Central memory CD4-positive, alpha-beta T cell (primary cell): ENCODE measurements at places on chromosomes 16 and 17.

DNA sequence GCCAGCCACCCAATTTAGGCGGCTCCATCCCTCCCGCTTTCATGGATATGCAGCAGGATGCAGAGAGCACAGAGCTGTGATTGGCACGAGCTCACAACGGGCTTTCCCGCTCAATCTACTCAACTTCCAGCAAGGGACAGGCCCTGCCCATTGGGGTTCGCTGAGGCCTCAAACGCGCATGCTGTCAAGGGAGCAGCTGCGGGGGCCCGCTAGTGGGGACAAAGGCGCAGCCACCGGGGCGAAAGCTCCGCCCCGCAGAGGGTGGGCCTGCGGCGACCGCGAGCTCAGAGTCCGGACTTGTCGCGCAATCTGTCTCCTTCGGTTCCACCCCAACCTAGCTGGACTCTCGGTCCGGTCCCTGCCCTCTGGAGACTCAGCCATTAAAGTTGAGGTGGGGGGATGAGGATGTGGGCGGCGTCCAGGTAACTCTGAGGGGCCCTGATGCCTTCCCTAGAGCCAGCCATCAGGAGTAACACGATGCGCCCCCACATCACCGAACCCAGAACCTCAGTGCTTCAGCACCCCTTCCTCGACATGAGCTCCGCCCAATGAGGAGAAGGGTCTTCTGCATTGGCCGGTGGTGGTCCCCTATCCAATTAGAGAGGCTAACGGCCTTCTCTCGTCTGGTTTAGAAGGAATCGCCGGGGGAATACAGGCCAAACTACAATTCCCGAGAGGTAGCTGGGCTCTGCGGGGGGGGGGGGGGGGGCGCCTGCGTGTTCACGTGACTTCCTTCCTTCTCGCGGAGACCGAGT lies 489 bp upstream of the NFATC3 start:
- DNase-seq: peak; percentile 77

GRCh38 chr17:39636587-39636926 lies 387 bp upstream of the STARD3 start:
- DNase-seq: no peak

DNA sequence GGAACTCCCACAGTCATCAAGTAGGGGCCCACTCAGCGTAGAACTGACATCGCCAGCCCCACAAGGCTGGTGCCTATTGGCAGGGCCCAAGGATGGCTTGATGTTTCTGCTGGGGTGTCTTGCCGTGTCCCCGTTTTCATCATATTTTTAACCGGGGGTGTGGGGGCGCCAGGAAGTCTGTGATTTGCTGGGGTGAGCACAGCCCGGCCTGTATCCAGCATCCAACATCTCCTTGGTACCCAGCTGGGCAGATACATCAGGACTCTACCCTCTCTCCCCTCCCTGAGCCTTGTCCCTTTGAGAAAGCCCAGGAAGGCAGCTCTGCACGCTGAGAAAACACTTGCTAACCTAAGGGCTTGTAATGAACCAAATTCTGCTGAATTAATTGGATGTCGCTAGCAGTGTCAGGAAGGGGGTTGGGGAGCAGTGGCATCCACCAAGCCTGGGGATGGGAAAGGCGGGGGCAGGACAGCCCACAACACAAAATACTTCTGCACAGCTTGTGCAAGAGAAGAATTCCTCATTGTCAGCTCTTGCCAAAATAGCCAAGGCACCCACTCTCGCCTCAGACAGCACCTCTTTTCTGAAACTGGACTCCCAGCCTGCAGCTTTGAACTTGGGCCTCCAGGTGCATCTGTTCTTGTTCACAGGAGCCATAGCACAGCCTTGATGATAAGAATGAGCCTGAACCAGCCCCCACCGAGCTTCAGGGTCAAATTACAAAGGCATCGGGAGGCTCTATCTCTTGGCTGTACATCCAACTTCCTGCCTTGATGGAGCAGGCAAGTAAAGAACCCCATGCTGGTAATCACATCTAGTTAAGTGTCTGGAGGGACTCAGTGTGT lies 63.7 kb upstream of the LYRM9 start:
- DNase-seq: no peak

DNA sequence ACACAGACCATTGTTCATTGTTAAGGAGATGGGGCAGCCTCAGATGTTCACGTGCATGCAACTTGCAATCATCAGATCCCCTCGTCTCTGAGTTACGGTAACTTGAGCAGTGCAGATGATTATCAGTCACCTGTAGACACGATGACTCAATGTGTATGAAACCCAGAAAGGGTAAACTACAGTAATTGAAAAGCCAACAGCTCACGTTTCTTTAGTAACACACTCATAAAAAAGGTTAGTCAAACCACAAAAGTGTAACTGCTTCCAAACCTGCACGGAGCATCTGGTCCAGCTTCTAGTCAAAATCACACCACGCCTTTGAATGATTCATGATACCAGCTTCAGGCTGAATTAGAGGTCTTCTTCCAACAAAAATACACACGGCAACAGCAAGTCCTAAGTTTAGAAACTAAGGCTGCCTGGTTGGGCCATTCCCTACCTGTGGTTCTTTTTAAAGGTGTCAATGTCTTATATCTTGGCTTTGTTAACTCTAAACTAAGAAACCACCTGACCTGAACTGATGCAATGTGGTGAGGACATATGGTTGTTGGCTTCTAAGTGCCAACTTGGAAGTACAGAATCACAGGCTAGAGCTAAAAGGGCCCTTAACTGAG lies 32.3 kb downstream of the GRB7 start:
- DNase-seq: peak; percentile 77

- no peak for DNase-seq
Observed at GRCh38 chr16:54080524-54081008, 206.0 kb downstream of the IRX3 start.

DNA sequence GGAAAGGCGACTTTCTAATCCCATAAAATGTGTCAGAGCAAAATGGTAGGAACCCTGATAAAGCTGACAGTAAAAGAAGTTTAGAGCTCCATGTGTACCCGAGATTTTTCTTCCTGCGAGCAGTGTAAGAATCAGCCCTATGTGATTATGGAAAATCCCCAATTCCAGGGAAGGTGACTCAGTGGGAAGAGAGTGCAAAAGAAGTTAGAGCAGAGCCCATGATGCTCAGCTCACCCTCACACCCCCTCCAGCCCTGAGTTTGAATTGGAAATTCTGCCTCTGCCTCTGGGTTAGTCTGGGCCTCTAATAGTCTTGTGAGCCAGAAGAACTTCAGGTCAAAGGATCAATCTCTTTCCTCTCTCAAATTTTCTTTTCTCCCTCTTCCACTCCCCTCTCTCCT lies 12.5 kb downstream of the C17orf78 start:
- no peak for DNase-seq
